ENCODE measurements at places on chromosomes 3 and 15.

DNA sequence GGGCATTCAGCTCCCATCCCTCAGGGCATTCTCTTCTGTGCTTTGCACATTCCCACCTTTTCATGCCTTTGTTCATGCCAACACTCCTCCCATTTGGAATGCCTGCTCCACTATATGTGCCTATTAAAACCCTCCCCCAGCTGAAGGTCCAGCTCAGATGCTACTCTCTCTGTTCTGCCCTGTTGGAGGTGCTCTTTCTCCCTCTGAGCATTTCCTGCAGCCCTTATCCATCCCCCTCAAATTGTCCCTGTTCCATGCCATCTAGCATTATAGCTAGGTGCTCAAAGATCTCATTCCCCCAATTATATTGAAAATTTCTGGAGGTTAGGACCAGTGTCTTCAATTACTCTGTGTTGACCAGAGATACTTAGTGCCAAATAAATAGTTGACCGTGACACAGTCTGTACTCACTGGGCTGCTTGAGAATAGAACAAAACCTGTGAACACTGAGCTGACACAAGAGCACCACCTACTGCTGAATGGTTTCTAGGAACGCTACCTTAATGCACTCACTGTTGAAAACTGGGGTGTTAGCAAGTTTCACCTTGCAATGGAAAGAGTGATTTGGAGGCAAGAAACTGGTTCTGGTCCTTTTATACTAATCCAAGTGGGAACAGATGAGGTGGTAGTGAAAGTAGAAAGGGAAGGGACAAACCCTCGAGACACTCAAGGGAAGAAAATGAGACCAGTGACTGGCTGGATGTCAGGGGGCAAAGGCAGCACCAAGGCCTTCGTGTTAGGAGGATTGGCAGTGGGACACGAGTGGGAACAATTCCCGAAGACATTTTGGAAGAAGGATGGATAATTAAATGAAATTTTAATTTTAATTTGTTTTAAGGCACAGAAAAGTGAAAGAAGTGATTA lies 289.8 kb upstream of the ROPN1 start:
- no peak for DNase-seq

DNA sequence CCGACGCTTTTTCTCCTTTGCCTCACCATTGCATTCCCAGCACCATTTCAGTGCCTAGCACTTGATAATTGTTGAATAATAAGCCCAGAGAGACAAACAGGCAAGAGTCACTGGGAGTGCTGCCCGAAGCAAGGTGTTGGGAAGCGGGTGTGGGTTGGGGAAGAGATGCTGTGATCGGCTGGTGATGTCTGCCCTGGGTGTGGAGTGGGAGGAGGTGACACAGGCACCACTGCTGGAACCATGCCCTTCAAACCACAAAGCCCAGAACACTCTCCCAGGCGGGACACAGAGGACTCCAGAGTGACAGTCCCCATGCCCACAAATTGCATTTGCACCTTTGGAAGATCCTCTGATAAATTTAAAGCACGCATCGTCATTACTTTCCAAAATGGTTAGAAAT lies 148.2 kb downstream of the CHSY1 start:
- DNase-seq, result no peak

GRCh38 chr15:90618330-90619125 lies 88.8 kb downstream of the CRTC3 start:
- no peak for DNase-seq

- no peak for DNase-seq
Measured at GRCh38 chr3:22269831-22270230, 518.8 kb upstream of the ZNF385D start.

DNA sequence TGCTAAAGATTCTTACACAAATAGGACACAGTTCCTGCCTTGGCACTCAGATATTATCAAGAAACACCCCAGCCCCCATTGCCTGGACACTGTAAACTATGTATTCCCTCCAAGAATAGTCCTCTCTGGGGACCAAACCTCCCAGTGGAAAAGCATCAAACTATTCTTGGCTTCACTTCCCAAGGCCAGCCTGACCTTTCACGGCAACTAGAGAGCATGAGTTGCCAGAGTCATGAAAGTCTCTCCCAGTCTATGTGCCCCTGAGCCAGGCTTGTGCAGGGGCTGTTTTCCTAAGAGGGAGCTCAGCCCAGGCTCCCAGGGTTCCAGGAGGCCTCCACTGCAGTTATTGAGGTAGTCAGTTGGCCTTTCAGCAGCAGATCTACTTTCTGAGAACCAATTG lies 251.9 kb upstream of the TGFBR2 start:
- no peak for DNase-seq

DNA sequence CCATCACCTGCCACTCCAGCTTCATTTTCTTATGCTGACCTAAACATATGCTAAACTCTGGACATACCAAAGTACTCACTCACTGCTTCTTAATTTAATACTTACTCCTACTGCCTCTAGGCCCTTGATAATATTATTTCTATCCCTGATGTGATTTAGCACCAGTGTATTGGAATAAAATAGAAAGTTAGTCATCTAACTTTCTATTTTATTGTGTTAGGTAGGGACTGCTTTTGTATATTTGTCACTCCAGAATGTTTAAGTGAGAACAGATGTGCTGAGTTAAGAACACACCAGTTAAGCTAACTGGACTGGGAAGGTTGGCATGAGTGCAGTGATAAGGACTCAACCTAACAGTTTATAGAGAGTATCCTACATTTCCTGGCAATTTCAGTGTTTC lies 6.5 kb upstream of the CLDN16 start:
- no peak for DNase-seq

DNA sequence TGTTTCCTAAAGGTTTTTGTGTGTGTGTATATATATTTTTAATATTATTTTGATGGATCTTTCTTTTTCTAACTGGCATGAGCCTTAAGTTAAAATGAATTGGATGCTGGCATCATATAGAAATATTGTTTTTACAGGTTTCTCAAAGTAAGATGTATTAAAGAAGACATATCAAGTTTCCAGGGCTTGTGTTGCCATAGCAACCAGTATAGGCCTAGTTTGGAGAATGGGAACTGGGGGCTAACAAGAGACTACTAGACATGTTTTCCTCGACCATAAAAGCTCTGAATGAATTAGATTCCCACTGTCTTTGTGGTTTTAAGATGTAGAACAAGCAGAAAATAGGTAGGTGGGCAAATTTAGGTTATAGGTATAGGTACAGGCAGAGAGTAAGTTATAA lies 771.4 kb downstream of the TUSC7 start:
- no peak for DNase-seq

GRCh38 chr15:99921101-99921500 lies 187.9 kb upstream of the LYSMD4 start:
- no peak for DNase-seq

DNA sequence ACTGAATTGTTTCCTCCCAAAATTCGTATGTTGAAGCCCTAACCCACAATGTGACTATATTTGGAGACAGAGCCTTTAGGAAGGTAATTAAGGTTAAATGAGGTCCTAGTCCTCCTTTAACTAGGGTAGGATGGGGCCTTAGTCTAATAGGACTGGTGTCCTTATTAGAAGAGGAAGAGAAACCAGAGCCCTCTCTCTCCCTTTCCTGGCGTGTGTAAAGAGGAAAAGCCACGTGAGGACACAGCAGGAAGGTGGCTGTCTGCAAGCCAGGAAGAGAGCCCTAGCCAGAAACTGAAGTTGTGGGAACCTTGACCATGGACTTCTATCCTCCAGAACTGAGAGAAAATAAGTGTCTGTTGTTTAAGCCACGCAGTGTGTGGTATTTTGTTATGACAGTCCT lies 94.3 kb downstream of the OXNAD1 start:
- no peak for DNase-seq

DNA sequence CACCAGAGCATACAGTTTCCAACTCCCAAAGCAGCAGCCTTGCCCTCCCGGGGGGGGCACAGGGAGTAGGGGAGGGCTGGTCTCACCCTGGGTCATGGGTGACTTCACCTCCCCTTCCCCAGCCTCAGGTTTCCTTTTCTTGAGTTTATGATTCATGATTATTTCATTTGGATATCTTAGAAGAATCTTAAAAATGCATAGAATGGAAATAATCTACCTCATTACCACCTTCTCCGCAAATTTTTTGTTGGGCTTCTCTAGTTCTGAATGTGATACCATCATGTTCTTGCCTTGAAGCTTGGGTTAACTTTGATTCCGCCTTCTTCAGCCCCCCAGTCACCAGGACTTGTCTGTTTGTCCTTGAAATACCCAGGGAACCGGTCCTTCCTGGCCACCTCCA lies 148.8 kb upstream of the ROPN1 start:
- DNase-seq, result no peak

DNA sequence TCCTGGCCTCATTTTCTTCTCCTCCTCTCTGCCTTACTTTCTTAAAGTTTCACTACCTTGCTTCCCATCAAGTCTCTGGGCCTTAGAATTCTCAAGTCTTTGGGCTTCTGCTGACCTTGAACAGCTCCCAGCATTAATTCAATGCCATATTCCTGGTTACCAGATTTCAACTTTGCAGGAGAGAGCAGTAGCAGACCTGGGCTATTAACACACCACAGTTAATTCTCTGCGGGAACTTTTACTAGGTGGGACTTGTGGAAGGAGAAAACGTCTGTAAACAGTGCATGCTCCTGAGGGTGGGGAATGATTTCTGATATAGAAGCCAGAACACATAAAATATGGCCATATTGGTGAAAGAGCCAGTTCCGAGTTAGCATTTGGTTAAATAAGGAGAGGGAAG lies 214.6 kb downstream of the MEIS2 start:
- no peak for DNase-seq

DNA sequence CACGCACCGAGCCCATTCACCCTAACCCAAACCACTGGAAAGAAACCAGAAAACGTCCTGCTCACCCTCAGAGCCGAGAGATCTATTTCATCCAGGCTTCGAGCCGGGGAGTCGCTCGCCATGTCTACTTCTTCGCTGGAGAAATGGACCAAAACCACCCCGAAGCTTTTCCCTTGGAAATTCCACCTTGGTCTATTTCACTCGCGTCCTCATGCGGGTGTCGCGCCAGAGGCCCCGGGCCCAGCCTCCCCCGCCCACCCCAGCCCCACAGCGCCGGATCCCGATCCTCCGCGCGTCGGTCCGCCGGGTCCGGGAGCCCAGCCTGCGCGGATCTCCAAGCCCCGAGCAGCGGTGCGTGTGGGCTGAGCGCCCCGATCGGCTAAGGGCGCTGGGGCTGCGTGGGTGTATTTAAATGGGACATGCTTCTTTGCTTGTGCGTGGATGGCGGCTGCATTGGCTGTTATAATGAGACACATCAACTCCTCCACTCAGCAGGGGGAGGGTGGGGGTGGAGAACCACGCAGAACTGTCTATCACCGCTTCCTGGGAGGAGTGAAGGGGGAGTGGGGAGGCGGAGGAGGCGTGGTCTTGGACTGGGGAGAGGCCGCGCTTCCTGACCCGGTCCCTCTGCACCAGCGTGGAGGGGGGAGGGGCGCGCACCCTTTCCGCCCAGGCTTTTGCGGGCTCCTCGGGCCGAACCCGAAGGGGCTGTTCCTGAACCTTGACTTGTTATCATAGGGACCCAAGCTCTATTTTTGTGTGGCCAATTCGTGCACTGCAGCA lies at the start of gene TNIK:
Gene TNIK, minus strand, starts transcription at position 464 of the 783 bp plus-strand sequence. Its CDS starts 342 bp downstream, at position 122.
- peak; percentile 75 for DNase-seq

DNA sequence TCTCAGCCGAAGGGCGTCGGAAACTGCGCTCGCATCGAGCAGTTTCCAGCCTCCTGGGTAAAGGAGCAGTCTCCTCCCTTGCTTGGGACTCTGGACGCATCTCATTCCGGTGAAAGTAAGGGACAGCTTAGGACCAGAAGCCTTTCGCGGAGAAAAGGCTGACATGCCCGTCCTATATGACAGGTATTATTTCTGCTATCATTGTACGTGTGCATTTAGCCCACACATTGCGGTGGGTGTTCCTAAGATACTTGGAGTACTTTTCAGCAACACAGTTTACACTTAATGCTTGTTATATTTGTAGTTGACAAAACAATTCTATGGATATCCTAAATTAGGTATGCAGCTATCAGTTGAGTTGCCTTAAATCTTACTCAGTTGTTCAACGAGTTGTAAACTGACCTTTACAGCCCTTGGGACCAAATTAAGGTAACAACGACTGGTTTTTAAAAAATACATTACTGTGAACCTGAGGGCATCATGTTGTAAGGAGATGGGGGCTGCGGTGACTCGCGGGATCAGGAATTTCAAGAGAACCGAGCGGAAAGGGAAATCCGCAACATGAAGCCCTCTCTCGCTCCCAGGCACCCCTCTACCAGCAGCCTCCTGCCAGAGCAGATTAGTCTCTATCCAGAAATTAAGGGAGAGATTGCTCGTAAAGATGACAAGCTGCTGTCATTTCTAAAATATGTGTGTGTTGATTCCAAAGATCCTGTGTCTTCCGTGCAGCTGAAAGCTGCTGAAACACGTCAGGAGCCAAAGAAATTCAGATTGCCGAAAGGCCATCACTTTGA lies 632 bp upstream of the COPS2 start:
- DNase-seq, result peak; percentile 29

DNA sequence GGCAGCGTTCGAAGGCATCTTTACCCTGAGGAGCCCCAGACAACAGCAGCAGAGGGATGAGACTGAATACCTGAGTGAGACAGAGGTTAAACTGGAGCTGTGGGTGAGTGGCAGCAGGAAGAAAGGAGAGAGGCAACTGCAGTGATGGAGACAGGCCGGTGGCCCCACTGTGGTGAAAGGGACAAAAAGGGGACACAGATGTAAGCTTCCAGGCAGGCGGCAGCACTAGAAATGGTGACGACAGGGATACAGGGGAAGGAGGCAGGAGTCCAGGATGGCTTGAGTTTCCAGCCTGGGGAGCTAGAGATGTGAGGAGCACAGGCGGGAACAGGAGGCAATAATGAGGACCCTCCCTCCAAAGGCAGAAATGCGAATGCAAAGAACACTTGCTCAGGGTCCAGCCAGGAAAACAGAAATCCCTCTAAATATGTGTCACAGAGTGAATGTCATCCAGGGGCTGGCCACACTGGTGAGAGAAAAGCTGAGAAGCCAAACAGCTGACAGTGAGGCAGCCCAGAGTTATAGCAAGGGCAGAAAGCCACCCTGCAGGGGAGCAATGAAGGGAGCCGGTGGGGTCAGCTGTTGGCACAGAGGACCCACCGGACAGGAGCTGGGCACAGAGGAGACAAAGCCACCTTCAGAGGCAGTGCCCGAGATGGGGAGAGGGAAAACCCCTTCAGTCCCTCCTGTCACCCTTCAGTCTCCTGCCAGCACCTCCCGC lies 70.1 kb downstream of the TBC1D2B start:
- DNase-seq, result no peak

GRCh38 chr3:4425707-4426106 lies 41.4 kb downstream of the SUMF1 start:
- no peak for DNase-seq
